Left cardiac atrium (tissue), 4 donors: ENCODE measurements at places on chromosomes 16 and 17. TPM values are rescaled to one million over a fixed set of nuclear protein-coding genes. Genes with fewer than 3 reads are reported as not detected.

KRTAP9-2 gene
- total RNA-seq = not detected

TLE7 gene
- not detected for total RNA-seq

ADAM11 gene
- 19.5 TPM for total RNA-seq

CHST5 gene
- 0.37 TPM for total RNA-seq

- DNase-seq = no peak
These were observed 53.1 kb downstream of the PRMT7 start for GRCh38 chr16:68363658-68364521.

GRCh38 chr17:72065556-72065955, 55.3 kb upstream of the SOX9 start:
- DNase-seq = no peak

- peak; percentile 38 for DNase-seq
These were observed 58.8 kb downstream of the ADCY9 start for GRCh38 chr16:4057439-4057877.

GRCh38 chr16:80403894-80404293, 136.9 kb upstream of the DYNLRB2 start:
- no peak for DNase-seq

DNA sequence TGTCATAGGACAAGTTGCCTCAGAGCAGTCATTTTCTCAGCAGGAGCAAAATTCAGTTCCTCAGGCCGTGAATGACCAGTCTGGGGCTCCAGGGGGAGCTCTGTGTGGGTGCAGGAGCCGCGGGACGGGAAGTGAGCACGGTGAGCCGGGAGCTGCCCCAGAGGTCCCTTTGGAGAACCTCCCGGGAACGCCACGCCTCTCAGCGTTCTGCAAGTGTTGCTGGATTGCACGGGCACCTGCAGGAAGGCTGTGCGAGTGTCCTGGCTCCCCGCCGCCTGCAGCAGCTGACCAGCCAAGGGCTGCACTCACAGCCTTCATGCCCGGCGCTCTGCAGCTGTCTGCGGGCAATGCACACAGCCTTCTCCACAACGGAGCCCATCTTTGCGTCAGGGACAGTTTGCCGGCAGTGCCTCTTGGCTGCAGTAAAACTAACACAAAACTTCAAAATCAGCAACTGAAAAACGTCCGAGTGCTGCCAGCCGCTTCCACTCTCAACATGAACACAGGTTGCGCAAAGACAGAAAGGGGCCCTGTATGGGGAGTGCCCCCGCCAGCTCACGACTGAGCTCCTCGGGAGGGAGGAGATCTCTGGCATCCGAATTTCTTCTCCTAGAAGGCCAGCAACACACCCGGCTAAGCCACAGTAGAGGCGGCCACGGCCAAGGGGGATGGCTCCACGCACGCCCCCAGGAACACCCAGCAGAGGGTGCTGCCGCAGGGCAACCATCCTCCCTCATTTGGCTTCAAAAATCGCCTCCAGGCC, 16.0 kb downstream of the NDUFAF8 start:
- DNase-seq = peak; percentile 87

- DNase-seq = no peak
These were observed 100.3 kb upstream of the KIF2B start for GRCh38 chr17:53722407-53722806.

- DNase-seq = no peak
These were observed 42.2 kb downstream of the ACTG1 start for GRCh38 chr17:81470270-81470943.

DNA sequence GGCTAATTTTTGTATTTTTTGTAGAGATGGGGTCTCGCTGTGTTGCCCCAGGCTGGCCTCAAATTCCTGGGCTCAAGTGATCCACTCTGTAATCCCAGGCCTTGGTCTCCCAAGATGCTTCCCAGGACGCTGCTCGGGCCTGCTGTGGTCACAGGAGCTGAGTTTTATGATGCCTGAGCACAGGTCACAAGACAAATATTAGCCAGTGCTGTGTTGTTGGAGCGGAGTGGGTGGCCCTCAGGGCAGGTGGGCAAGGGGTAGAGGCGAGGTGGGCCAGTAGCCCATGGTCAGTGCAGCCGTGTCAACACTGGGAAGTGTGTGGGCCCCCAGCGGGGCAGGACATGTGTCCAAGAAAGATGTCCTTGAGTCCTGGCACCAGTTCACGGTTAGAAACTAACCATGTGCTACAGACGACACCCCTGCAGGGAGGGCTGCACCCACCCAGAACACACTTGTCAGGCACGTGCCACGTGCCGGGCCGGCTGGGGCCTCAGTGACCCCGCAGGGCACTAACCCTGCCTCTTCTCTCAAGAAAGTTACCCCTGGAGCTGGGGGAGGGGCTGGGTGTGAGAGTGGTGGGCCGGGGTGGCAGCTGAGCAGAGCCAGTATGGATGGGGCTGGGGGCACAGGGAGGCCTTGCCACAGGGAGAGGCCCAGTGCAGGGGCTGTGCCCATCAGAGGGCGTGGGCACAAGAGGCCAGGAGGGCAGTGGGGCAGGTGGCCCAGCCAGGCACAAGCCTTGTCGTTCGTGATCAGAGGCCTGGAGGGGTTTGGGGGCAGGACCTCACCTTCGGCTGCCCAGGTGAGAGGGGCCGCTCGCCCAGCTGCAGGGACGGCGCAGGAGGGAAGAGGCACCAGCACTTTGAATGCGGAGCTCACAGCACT, 103.1 kb upstream of the CHMP6 start:
- DNase-seq = no peak

- no peak for DNase-seq
These were observed 27.5 kb downstream of the OMG start for GRCh38 chr17:31269578-31269983.

DNA sequence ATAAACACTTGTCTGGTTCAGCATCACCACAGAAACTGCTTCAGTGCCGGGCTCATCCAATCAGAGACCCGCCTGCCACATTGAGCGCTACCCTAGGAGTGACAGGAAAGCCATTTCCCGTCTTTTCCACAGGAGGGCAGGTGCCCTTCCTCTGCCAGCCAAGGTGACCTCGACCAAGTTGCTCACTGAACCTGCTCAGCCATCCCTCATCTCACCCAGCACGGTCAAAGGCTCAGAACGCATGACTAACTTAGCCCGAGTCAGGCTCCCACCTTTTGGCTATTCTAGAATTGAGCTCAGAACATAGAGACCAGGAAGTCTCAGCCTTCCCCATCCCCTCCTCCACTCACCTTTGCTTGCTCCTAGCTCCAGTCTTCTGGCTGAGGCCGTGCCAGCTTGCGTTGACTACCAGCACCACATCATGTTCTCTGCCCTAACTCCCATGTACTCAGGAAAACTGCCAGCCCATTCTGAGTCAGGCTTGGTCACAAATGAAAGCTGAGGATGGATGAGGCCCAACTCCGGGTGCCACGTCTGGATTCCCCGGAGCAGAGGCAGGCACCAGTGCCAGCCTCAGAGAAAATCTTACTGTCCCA, 15.6 kb downstream of the MRPS23 start:
- peak; percentile 68 for DNase-seq

- no peak for DNase-seq
These were observed 76.9 kb upstream of the CNEP1R1 start for GRCh38 chr16:49947907-49948678.
